Cerebellum (tissue), 4 donors: ENCODE measurements at places on chromosomes 12 and 14.
A peak's percentile ranks its signal among the peaks of the same experiment; 100 is the strongest.

DNA sequence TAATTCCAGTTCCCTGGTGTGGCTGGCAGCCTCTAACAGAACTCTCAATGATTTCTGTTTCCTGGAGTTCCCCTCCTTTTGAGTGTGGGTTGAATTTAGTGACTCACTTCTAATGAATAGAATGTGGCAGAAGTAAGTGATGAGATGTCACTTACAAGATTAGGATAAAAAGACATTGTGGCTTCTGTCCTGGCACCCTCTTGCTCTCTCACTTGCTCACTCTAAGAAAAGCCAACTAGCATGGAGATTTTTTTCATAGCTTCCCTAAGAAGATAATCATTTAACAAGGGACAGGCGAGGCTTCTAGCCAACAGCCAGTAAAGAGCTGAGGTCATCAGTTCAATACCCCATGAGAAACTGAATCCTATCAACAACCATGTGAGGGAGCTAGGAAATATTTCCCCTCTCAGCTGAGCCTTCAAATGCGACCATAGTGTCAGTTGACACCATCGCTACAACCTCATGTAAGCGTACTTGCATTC, 156.7 kb downstream of the TMTC3 start:
- DNase-seq: no peak

GRCh38 chr12:70762000-70762399, 124.8 kb upstream of the PTPRB start:
- DNase-seq: no peak

GRCh38 chr14:70315942-70316341, 43.5 kb downstream of the COX16 start:
- DNase-seq: no peak

GRCh38 chr12:3553221-3553620, 62.2 kb downstream of the PRMT8 start:
- DNase-seq: no peak

DNA sequence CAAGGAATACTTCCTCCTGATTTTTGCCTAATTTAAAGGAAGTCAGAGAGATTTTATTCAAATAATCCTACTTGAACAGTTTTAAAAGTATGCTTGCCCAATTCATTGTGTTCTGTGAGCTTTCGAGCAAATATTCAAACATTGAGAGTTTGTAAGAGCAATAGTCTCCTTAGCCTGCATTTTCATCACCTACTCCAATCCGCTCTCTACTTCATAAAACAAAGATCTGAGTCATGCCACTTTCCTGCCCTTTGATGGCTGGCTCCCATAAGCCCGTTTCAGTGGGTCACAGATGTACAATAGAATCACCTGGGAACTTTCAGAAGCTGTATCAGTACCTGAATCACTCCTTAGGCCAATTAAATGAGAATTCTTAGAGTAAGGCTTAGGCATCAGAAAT, 319.2 kb downstream of the PDZRN4 start:
- no peak for DNase-seq

DNA sequence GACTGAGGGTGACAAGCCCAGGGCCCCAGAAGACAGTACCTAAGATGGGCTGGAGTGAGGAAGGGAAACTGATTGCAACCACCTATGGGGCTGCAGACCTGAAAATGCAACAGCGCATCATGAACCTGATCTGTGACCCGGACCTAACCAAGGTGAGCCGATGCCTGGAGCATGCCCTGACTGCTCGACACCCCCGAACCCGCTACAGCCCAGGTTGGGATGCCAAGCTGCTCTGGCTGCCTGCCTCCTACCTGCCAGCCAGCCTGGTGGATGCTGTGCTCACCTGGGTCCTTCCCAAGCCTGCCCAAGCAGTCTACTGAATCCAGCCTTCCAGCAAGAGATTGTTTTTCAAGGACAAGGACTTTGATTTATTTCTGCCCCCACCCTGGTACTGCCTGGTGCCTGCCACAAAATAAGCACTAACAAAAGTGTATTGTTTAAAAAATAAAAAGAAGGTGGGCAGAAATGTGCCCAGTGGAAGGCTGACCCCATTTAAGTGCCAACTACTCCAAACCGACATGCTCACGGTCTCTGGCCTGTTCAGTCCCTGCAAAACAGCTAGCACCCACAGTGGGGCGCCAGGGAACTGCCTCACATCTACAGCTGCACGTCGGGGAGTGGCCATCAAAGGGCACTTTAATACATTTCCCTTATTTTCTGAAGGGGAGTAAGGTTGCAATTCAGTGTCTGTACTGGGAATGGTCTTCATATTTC, 4.2 kb downstream of the RDH5 start:
- DNase-seq: no peak

- DNase-seq: no peak
These were observed 258.6 kb upstream of the NPAS3 start for GRCh38 chr14:32679927-32680612.

- peak; percentile 75 for DNase-seq
These were observed 19.4 kb downstream of the MAP3K9 start for GRCh38 chr14:70789961-70790360.

DNA sequence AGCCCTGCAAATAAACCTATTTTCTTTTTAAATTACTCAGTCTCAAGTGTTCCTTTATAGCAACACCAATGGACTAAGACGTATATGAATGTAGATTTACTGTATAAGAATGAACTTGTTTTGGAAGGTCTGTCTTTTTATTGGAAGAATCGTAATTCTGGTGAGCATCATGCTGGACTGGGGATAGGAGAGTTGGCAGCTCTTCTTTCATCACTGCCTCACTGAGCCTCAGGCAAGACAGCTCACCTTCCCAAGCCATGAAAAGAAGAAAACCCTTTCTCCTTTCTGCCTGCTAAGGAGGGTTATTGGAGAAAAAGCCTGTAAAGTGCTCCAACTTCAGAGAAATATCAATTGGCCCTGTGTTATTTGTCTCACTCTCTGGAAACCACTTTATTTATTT, 9.1 kb upstream of the RNF34 start:
- DNase-seq: no peak

DNA sequence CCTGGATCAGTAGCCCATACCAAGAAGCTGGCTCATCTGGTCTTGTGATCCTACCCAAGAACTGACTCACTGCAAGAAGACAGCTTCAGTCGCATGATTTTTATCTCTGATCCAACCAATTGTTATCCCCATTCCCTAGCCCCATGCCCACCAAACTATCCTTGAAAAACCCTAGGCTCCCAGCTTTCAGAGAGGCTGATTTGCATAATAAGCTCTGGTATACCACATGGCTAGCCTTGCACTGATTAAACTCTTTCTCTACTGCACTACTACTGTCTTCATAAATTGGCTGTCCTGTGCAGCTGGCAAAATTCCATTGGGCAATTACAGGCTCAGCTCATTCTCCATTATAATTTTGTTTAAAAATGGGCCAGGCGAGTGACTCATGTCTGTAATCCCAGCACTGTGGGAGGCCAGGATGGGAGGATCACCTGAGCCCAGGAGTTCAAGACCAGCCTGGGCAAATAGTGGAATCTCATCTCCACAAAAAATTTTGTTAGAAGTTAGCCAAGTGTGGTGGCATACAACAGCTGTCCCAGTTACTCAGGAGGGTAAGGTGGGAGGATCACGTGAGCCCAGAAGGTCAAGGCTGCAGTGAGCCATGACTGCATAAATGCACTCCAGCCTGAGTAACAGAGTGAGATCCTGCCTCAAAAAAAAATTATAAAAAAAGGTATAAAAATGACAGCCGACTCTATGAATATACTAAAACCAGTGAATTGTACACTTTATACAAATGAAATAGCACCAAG, 76.7 kb upstream of the EIF5 start:
- DNase-seq: no peak

DNA sequence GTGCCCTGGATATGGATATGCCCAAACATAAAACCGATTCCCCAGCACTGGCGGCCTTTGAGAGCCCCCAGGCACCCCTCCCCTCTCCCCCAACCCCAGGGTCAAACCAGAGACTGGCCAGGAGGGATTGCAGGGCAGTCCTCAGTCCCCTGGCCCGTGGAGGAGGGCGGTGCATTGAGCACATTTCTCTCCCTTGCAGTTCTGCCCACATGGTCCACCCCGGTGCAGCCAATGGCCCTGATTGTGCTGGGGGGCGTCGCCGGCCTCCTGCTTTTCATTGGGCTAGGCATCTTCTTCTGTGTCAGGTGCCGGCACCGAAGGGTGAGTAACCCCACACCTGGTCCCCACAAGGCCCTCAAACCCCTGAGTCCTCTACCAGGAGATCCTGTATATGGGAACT, 3.4 kb upstream of the GPR162 start:
- no peak for DNase-seq

GRCh38 chr14:59028476-59029202, 159.8 kb upstream of the DAAM1 start:
- DNase-seq: peak; percentile 53

GRCh38 chr14:50344116-50344775, 32.1 kb downstream of the DMAC2L start:
- no peak for DNase-seq

- no peak for DNase-seq
These were observed 358 bp downstream of the ELK3 start for GRCh38 chr12:96194576-96194889.

GRCh38 chr14:96735526-96735925, 61.7 kb upstream of the VRK1 start:
- no peak for DNase-seq

- DNase-seq: no peak
These were observed 20.4 kb downstream of the CCDC88C start for GRCh38 chr14:91396959-91397815.

DNA sequence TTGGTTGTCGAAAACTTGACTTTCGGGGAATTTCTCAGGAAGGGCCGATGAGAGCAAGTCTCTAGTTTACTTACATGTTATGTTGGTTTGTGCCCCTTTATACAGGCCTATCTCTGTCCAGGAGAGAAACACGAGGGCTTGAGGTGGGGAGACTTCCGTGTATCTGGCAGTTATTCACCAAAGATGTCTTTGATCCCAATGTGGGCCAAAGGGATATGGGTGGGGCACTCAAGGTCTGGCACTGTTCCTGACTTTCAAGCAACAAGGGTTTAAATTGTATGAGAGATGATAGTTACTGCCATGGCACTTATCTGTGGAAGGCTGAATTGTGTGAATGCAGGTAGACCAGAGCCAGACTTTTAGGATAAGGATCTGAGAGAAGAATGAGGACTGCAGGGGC, 137.2 kb upstream of the DHRS4 start:
- no peak for DNase-seq

- DNase-seq: no peak
These were observed 8.3 kb downstream of the CDKL1 start for GRCh38 chr14:50388256-50388931.

DNA sequence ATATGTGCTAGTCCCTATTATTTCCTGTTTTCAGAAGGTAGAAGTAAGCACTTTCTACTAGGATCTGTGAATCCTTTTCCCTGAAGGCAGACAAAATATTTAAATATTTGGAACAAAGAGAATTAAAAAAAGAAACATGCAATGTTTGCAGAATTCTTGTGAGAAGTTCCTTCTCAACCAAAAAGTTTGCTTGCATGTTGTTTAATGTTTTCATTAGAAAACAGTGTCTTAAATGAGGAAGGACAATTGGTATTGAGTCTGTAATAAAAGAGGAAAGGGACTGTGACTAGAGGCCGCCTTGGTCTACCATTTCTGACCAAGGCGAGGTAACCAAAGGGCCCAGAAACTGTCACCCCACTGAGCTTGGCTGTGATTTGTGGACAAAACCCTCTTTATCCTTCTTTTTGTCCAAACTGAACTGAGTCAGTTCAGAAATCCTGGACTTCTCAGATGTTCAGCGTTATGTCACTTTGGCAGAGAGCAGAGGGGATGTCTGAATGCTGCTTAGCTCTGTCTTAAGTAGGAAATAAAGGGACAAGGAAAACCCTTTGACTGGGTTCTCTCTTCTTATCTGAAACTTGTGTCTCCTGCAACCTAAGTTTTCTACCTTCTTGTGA, 129.8 kb upstream of the CPM start:
- no peak for DNase-seq

- DNase-seq: peak; percentile 75
These were observed 90.0 kb downstream of the RIN3 start for GRCh38 chr14:92603309-92604242.

GRCh38 chr14:61584331-61584741, 111.0 kb upstream of the HIF1A start:
- no peak for DNase-seq

- peak; percentile 40 for DNase-seq
These were observed 279.3 kb downstream of the MED13L start for GRCh38 chr12:115998119-115998633.

- no peak for DNase-seq
These were observed 319.0 kb downstream of the FOXG1 start for GRCh38 chr14:29085546-29085945.

- no peak for DNase-seq
These were observed 32.0 kb upstream of the CFAP54 start for GRCh38 chr12:96457191-96457930.

GRCh38 chr12:100101000-100101399, 41.7 kb downstream of the BLTP3B start:
- DNase-seq: no peak

- DNase-seq: no peak
These were observed 264.9 kb downstream of the NAV3 start for GRCh38 chr12:78095623-78096022.

DNA sequence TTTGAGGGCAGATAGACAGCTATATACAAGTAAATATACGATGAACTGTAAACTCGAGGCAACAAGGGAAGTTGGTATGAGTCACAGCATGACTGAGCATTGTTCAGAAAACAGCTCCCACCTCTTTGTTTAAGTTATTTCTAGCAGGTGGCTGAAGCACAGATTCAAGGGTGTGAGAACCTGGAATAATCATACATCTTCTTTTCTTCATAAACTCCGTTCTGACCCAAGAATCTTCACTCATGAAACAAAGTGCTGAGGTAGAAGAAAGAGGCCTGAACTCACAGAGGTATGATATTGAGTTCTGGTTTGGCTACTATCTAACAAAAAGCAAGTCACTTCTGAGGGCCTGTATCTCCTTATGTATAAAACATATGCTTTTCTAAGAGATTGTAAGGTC, 364.1 kb upstream of the KITLG start:
- no peak for DNase-seq

- no peak for DNase-seq
These were observed 193.8 kb upstream of the NPAS3 start for GRCh38 chr14:32744811-32745445.

GRCh38 chr12:1932264-1932777, 13.9 kb upstream of the CACNA2D4 start:
- DNase-seq: no peak
